ENCODE measurements at places on chromosomes 2 and 18.

- no peak for DNase-seq
Observed at GRCh38 chr2:118154176-118154575, 65.9 kb downstream of the INSIG2 start.

- DNase-seq: no peak
Observed at GRCh38 chr18:14921547-14921946, 173.6 kb downstream of the ANKRD30B start.

- DNase-seq: no peak
Observed at GRCh38 chr2:182103526-182103925, 117.9 kb downstream of the PPP1R1C start.

DNA sequence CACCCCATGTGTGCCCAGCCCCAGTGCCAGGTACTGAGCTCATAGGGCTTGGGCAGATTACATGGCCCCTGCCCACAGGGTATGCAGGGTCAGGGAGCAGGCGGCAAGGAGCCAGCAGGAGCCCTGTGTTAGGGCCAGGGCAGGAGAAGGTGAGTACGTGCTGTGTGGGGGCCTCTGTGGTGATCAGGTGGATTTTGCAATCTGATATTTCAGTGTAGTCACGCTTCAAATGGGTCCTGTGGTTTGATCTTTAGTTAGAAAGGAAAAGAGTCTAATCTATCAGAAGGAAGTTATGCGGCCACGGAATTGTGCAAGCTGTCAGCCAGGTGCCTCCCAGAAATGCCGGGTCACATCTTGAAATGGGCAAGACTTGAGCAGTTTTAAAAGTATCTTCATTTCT lies 13.9 kb downstream of the UBE2F start:
- DNase-seq: no peak

DNA sequence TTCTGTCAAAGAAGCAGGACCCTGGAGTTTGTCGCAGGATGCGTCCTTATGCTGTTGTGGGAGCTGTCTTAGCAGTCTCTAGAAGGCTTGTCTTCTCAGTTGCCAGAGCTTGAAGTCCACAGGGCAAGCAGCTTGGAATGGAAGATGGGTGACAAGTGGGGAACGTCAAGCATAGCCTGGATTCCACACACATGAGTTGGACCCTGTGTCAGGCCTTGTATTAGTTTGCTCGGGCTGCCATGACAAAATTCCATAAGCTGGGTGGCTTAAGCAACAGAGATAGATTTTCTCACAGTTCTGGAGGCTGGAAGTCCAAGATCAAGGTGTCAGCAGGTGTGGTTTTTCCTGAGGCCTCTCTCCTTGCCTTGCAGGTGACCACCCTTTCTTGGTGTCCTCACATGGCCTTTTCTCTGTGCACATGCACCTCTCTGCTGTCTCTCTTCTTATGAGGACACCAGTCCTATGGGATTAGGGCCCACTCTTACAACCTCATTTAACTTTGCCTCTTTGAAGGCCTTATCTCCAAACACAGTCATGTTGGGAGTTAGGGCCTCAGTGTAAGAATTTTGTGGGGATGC lies 51.3 kb downstream of the THNSL2 start:
- DNase-seq: no peak

DNA sequence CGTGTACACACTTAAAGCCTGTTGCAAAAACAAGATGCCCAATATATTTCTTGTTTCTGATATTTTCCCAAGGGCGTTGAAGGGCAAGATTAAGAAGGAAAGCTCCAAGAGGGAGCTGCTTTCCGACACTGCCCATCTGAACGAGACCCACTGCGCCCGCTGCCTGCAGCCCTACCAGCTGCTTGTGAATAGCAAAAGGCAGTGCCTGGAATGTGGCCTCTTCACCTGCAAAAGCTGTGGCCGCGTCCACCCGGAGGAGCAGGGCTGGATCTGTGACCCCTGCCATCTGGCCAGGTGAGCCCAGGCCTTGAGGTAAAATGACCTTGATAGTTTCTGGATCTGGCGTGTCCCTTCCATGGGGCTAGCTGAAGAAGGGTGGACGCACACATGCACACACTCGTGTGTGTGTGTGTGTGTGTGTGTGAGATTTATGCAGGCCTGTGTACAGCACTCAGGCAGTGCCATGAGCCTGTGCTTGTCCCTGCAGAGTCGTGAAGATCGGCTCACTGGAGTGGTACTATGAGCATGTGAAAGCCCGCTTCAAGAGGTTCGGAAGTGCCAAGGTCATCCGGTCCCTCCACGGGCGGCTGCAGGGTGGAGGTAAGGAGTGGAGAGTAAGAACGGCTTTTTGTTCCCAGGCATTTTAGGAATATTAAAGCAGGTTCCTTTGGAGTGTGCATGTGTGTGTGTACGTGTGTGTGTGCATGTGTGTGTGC lies 23.6 kb downstream of the MLPH start:
- no peak for DNase-seq

GRCh38 chr18:42334931-42335330 lies 379.9 kb downstream of the PIK3C3 start:
- DNase-seq: no peak

DNA sequence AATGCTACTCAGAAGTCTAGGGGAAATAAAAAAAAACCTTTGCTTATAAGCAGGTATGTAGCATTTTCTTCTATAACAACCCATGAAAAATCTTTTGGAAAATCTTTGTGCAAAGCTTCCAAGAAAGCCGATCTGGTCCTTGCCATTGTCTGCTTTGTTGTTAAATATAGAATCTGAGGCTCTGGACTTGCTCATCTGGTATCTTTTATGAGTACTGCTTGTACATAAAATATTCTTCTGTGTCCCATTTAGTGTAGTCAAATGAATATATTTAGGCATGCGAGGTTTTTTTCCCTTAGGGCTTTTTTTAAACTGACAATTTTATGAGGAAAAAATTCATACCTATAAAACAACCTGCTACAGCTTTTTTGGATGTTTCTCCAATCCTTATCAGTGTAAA lies 45.0 kb upstream of the RMND5A start:
- no peak for DNase-seq

GRCh38 chr2:79512442-79513401 lies at the start of gene CTNNA2:
TSS of gene CTNNA2 (plus strand) at chr2:79513051.
- DNase-seq: peak; percentile 6

DNA sequence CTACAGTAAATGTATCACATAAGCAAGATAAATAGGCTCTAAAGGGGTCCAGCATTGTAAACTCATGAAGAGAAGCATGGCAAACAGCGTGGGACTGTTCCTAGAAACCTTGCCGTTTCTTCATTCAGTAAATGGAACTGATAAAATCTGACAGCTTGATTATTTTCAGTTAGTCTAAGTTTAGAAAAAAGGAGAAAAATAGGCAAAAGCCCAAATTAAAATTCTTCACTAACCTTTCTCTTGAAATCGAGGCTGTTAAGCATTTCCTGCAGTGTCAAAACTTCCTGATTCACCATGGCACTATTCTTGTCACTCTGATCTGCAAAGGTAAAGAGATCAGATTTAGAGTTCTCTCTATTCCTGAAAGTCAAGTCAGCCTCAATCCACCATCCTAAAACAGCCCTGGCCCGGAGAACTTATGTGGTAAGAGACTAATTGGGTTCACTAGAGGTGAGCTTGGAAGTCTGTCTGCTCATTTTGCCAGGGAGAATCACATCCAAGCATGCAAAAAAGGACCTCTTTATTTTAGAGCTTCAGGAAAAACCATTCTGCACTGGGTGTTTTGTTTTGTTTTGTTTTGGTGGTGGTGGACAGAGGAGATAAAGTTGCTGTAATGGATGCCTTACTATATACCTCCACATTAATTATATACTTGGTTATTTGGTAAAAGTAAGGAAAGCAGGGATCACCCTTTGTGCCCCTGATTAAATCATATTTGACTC lies 52.4 kb upstream of the STAT1 start:
- DNase-seq: no peak

DNA sequence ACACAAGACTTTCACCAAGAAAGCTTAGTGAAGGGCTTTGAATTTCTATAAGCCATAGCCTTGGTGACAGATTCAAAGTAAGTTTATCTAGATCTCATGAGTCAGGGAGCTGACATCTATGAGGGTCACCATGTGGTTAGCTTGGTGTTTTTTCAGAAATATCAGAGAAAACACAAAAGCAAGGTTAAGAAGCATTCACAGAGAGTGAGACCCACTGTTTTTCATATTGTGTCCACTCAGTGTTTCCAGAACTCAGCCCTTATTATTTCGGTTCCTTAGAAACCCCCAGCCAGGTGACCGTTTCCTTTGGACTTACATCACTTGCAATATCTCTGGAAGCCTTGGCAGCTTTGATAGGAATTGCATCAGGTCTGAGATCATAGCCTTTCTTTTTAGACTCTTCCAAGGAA lies 76.6 kb downstream of the NEB start:
- no peak for DNase-seq

- DNase-seq: no peak
Observed at GRCh38 chr2:26606847-26607190, 34.3 kb downstream of the CIB4 start.

GRCh38 chr2:45009928-45010701 lies 863 bp upstream of the SIX2 start:
- no peak for DNase-seq

DNA sequence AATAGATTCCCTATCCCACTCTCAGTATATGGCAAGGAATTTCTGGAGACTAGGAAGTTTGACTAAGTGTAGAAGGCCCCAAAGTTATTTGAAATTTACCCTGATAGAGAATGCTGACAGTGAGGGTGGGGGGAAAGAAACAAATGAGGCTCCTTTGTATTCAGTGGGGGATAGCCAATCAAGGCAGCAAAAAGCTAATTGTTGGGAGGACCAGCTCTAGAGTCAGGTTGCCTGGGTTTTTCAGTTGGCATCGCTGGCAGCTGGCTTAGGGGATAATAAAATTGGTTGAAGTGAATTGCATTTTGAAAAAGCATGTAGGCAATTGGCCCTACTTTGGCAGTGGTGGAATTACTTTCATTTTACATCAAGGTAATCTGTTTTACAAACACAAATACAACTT lies 79.4 kb upstream of the STAM2 start:
- no peak for DNase-seq

GRCh38 chr2:127707890-127708648 lies 6.8 kb downstream of the SFT2D3 start:
- no peak for DNase-seq
